ENCODE measurements at places on chromosomes 3 and 15. TPM values are rescaled to one million over a fixed set of nuclear protein-coding genes. Genes with fewer than 3 reads are reported as not detected.

- DNase-seq = no peak
These were observed 42.7 kb upstream of the ATP2B2 start for GRCh38 chr3:10547841-10548783.

GRCh38 chr3:176431991-176432390 lies 765.3 kb downstream of the TBL1XR1 start:
- DNase-seq = peak; percentile 23

DNA sequence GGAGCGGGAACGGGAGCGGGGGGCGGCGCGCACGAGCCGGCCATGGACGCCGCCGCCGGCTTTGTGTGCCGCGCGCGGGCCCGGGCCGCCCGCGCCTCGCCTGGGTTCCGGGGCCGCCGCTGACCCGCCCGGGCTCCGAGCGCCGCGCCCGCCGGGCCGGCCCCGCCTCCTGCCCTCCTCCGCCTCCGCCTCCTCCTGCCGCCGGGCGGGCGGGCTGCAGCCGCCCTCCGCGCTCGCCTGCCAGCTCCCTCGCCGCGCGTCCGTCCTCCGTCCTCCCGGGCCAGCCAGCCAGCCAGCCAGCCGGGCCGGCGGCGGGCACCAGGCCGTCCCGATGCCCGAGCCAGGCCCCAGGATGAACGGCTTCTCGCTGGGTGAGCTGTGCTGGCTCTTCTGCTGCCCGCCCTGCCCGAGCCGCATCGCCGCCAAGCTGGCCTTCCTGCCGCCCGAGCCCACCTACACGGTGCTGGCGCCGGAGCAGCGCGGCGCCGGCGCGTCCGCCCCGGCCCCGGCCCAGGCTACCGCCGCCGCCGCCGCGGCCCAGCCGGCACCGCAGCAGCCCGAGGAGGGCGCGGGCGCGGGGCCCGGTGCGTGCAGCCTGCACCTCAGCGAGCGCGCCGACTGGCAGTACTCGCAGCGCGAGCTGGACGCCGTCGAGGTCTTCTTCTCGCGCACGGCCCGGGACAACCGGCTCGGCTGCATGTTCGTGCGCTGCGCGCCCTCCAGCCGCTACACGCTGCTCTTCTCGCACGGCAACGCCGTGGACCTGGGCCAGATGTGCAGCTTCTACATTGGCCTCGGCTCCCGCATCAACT lies at the start of gene ABHD17C:
TSS of gene ABHD17C (plus strand) at position 212 of the 812 bp plus-strand sequence. CDS start at position 332, 120 bp downstream.
- peak; percentile 53 for DNase-seq

GRCh38 chr3:67941433-67942030 lies 287.1 kb upstream of the SUCLG2 start:
- DNase-seq = no peak

GRCh38 chr3:145639875-145640274 lies 521.1 kb downstream of the PLOD2 start:
- no peak for DNase-seq

DNA sequence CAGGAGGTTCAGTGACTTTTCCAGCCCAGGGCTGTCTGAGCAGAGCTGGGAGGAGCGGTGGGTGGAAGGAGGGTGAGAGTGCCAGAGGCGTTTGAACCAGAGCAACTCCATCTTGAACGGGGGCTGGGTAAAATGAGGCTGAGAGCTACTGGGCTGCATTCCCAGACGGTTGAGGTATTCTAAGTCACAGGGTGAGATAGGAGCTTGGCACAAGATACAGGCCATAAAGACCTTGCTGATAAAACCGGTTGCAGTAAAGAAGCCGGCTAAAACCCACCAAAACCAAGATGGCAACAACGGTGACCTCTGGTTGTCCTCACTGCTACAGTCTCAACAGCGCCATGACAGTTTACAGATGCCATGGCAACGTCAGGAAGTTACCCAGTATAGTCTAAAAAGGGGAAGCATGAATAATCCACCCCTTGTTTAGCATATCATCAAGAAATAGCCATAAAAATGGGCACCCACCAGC lies 60.2 kb downstream of the ABTB1 start:
- DNase-seq = no peak

GRCh38 chr3:37937156-37937555 lies 53.4 kb upstream of the VILL start:
- DNase-seq = no peak

GRCh38 chr3:149430216-149430615 lies 44.3 kb upstream of the TM4SF4 start:
- DNase-seq = no peak

DNA sequence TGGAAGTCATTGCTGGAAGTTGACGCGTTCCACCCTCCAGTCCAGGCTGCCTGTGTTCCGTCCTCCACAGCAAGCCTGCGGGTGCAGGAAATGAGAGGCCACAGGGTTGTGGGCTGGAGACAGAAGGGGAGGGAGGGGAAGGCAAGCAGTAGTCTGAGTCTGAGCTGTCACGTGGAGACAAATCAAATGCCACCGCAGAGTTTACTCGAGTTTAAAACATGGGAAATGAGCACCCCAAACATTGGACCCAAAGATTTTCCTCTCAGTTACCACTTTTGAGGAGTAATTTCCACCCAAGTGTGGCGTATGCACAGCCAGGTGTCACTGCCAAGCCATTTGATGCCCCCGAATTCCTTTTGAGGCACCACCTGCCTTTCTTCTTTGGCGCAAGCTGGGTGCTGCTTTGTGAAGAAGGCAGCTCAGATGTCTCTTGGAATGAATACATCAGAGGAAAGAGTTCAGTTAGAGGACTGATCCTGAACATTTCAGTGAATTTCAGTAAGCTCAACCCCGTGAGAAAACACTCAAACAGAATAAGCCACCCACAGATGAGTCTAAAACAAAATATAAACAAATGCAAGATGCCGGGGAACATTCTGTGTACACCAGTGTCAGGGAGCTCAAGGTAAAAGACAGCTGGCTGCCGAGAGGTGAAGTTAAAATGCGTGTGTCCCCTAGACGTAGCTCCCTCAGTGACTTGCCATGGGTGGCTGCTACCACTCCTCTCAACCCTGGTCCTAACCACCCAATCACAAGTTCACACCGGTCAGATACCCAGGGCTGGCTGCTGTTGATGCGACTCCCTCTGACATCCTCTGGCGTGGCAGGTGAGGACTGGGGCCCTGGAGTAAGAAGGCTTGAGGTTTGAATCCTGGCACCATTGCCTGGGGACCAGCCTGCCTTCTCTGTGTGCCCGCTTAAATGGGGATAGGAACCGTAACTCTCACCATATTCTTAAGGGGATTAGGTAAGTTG lies 203.8 kb downstream of the UACA start:
- DNase-seq = peak; percentile 44

GRCh38 chr3:46829699-46830208 lies 33.5 kb downstream of the MYL3 start:
- DNase-seq = no peak

- no peak for DNase-seq
These were observed 39.5 kb upstream of the RAB6B start for GRCh38 chr3:133934996-133935842.

DNA sequence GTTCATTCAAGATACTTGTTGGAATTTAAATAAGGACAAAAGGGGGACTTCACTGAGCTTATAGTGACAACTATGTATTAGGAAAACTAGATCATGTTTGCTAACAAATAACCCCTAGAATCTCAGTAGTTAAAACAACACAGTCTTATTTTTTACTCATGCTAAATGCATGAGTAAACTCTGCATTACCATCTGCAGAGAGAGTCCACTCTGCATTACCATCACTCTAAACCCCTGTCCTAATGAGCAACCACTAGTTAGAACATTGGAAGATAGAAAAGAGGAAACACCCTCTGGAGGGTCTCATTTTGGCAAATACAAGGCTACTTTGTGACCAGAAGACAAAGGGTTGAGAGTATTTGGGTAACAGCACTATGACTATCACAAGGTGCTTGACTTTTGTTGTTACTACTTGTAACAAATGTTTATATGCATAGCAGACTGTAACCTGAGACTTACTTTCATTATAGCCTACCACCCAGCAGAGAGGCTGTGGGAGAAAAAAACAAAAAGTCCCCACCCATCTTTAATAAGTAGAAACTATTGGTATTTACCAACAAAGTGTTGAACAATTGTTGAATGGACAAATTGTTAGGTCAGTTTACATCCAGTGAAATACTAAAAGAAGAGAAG lies 99.1 kb downstream of the OXSM start:
- DNase-seq = peak; percentile 11

DNA sequence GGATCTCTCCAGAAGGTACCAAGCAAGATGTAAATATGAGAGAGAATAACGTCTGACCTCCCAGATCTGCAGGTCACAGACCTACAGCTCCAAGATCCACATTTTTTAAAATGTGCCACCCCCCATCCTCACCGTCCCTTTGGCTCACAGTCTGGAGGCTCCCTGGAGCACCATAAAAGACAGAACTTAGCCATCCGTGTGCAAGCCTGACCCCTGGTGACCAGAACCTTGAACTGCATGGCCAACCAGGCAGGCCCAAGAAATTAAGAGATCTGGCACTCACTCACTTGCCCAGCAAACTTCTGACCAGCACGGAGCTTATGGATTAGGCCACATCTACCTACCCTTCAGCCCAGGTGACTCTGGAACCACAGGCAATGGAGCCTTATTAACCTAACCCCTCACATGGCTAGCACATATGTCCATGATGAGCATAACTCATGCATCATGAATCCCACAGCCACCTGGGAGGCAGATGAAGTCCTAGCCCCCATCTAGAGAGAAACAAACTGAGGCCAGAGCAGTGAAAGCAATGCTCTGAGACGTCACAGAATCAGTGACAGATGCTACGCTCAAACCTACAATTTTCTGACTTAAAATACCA lies 275.3 kb downstream of the UACA start:
- DNase-seq = peak; percentile 67

- DNase-seq = no peak
These were observed 6.4 kb downstream of the SCN5A start for GRCh38 chr3:38643090-38643489.

- no peak for DNase-seq
These were observed 248.0 kb upstream of the THBS1 start for GRCh38 chr15:39332846-39333245.

GRCh38 chr3:178709051-178709450 lies 172.8 kb downstream of the KCNMB2 start:
- DNase-seq = peak; percentile 4

GRCh38 chr15:42728972-42729371 lies 8.0 kb downstream of the CDAN1 start:
- DNase-seq = no peak

DNA sequence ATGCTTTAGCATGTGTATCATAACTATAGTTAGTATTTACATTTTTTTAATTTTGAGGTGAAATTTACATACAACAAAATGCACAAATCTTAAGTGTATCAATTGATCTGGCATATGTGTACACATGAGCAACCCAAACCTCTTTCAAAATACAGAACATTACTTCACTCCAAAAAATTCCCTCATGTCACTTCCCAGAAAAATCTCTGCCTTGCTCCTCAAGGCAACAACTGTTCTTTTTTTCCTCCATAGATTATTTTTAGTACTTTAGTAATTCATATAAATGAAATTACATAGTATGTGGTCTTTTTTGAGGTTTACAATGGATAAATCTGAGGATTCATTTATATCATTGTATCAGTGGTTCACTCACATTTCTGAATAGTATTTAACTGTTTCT lies 84.9 kb downstream of the TRIM42 start:
- DNase-seq = no peak

DNA sequence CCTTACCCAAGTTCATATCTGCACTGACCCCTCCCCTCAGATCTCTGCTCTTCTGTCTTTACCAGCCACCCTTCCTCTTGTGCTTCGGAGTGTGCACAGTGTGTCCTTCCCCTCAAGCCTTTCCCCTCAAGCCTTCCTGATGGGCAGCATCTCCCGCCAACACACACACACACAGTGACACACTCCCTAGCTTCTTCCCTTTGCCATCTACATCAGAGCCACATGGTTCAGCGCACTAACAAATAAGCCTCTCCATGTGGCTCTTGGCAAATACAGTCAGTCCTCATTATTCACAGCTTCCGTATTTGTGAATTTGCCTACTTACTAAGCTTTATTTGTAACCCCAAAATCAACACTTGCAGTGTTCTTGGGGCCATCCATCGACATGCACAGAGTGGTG lies 37.5 kb downstream of the SH3BP5 start:
- no peak for DNase-seq

GRCh38 chr3:12073106-12073505 lies 68.9 kb downstream of the SYN2 start:
- no peak for DNase-seq

DNA sequence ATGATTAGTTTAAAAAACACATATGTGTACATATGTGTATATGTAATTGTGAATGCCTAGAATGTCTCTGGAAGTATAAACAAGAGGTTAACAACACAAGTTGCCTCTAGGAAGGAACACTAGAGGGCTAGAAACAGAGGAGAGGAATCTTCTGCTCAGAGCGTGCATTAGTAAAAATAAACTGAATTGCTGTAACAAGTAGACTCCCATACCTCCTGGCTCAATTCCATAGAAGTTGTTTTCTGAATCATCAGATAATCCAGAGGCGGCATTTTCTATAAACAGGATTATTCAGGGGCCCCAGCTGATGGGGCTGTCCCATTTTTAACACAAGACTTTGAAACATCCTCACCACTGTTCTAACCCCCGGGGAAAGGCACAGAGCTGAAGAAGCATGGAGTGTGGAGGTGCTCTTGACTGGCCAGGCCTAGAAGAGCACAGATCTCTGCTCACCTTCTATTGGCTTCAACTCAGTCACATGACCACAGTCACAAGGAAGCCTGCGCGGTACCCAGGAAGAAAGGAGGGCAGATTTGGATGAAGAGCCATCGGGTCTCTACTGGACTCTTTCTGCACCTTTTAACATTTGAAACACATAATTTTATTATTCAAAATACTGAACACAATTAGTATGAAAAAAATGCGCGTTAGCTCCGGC lies 145.7 kb downstream of the TLE3 start:
- peak; percentile 13 for DNase-seq

DNA sequence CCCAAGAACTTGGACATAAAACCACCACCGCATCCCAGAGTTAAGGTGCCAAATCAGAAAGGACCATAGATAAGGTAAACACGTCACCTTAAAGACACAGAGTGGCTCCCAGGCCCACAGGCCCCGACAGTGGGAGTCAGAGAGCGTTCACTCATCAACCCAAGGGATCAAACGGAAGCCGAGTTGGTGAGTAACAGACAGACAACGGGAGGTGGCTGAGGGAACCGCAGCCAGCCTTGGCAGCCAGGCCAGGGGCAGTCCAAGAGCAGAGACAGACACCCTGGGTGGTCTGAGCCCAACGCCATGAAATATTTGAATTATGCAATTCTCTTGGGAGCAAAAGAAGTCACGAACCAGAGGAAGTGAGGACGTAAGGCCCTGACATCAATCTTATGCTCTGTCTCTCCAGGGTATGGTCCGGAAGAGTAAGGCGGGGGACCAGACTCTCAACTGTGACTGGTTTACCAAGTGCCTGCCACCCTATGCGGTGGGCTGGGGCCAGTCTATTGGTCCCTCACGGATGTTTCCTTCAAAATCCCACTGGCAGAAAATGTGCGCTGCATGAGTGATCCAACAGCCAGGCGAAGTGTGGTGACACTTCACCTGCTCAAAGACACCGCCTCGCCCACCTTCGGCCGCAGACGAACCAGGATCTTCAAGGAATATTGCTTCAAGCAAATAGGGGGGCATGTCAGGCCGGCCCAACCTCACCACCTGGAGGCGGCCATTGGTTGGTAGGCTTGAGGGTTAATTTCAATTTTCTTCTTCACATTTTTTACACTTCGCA lies 34.3 kb downstream of the TMEM44 start:
- DNase-seq = peak; percentile 88

- no peak for DNase-seq
These were observed 757.3 kb downstream of the SI start for GRCh38 chr3:164320962-164321361.

MAGEF1 gene
- total RNA-seq = 16.4 TPM

DAZL gene
- total RNA-seq = not detected

SLC12A8 gene
- 2.2 TPM for total RNA-seq

PLA2G4E gene
- not detected for total RNA-seq

B3GALNT1 gene
- 8.2 TPM for total RNA-seq

SI gene
- not detected for total RNA-seq

SAMD7 gene
- total RNA-seq = not detected
